ENCODE measurements at places on chromosomes 11 and 22.

DNA sequence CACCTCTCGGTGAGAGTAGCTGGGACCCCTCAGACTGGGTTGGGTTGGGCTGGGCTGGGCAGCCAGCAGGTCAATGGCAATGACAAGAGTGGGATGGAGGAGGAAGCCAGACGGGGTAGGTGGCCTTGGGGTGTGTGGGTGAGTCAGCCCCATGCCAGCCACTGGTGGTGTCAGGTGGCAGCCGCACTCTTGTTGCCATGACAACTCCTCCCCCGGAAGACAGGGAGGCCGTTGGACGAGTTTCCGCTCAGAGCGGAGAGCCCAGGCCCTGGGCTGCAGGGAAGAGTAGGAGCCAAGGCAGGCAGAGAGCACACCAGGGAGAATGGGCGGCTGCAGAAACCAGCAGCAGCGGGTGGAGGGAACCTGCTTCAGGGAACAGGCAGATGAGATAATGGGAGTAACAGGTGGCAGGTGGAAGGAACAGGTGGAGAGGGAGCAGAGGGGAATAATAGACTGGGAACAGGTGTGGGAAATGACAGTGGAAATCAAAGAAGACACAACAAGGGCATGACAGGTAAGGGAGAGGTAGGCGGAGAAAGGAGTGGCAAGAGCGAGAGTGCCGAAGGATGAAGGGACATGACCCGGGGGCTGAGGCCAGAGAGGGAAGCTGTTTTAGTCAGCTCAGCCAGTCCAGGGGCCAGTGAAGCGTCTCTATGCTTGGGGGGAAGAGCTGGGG lies 8.7 kb downstream of the SPTBN2 start:
- H3K4me1 ChIP-seq: peaks cover 31% of the 10 kb centered on the region
- no peaks in the 10 kb centered on the region for H3K27me3 ChIP-seq
- peak; percentile 8 for DNase-seq
- no peak overlapping the region for H3K4me3 ChIP-seq
- no peak overlapping the region for H3K27ac ChIP-seq

DNA sequence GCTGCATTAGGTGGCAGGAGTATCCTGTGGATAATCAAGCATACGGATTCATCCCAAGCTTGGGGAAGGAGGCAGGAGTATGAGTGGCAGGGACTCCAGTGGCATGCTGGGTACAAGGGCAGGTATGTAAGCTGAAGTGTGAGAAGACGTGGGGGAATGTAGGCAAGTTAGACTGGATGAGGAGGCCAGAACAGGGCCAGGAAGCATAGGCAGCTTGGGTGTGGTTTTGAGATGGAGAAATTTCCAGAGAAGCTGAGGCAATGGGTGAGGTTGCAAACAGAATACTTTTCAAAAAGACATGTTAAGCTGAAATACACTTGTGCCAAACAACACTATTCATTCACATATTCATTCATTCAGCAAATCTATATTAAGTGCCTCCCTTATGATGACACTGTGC lies 43.1 kb upstream of the AMOTL1 start:
- no peak for DNase-seq
- H3K27ac ChIP-seq: no peak overlapping the region
- no peaks in the 10 kb centered on the region for H3K4me1 ChIP-seq
- H3K36me3 ChIP-seq: no peaks in the 10 kb centered on the region
- H3K27me3 ChIP-seq: no peaks in the 10 kb centered on the region

DNA sequence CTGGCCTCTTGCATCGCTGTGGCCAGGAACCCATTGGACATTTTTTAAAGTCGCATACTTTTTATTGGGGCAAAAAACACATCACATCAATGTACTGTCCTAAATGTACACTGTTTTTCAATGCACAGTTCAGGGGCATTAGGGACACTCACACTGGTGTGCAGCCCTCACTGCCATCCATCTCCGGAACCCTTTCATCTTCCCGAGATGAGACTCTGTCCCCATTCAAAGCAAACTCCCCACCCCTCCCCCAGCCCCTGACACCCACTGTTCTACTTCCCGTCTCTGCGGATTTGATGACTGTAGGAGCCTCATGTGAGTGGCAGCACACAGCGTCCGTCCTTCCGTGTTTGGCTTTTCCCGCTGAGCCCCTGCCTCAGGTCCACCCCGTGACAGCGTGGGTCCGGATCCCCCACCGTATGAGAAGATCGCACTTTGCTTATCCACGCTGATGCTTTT lies 41.8 kb upstream of the TH start:
- no peak overlapping the region for H3K4me3 ChIP-seq
- H3K27me3 ChIP-seq: no peaks in the 10 kb centered on the region
- H3K4me1 ChIP-seq: peaks cover 5% of the 10 kb centered on the region

DNA sequence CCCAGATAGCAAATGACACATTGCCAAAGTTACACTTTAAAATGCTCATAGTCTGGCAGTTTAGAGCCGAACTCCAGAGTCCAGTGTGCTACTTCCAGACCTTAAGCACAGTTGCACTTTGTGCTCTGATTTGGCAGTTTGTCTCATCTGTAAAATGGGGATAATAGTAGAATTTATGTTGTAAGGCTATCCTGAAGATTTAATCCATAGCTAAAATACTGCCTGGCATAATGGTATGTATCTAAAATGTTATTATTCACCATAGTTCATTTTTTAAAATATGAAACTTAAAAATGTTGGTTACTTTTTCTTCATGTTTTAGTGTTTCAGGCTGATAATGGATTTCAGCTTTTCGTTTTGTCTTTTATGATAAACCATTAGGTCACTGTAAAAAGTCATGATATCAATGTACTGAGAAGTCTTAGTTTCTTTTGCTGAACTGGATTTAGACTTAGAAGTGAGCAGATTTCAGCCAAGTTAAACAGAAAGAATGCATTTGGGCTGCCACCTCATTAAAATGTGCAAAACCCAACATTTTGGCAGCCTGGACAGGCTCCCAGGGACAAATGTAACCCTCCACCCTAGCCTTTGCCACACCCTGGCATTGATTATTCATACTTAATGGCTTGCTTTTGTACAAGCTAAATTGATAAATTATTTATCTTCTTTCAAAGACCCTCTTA lies 933 bp downstream of the OLFML1 start:
- no peaks in the 10 kb centered on the region for H3K27me3 ChIP-seq
- DNase-seq: no peak
- no peak overlapping the region for H3K4me3 ChIP-seq
- H3K36me3 ChIP-seq: no peaks in the 10 kb centered on the region
- H3K27ac ChIP-seq: no peak overlapping the region

DNA sequence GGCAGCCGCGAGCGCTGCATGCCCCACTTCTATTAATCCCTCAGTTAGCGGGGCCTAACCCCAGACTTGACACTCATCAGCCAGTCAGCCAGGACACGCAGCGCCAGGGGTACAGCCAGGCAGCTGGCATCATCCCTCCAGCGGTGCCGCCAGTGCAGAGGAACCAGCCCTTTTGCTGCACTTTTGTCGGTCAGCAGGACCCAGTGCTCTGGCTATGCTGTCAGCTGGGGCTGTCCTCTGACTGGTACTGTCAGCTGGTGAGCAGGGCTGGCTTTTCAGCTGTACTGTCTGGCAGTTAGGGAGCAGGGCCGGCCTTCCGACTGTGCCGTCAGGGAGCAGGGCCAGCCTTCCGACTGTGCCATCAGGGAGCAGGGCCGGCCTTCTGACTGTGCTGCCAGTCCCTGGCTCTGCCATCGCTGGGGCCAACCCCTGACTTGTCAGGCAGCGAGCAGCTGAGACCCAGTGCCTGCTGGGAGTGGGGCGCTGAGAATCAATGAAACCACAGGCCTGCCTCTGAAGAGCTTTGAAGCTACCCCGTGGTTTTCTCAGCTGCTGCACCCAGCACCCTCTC lies 115.4 kb downstream of the KIAA1671 start:
- H3K4me1 ChIP-seq: peaks cover 29% of the 10 kb centered on the region
- no peaks in the 10 kb centered on the region for H3K36me3 ChIP-seq
- no peak for DNase-seq
- H3K27me3 ChIP-seq: no peaks in the 10 kb centered on the region
- no peak overlapping the region for H3K4me3 ChIP-seq
- no peak overlapping the region for H3K27ac ChIP-seq

DNA sequence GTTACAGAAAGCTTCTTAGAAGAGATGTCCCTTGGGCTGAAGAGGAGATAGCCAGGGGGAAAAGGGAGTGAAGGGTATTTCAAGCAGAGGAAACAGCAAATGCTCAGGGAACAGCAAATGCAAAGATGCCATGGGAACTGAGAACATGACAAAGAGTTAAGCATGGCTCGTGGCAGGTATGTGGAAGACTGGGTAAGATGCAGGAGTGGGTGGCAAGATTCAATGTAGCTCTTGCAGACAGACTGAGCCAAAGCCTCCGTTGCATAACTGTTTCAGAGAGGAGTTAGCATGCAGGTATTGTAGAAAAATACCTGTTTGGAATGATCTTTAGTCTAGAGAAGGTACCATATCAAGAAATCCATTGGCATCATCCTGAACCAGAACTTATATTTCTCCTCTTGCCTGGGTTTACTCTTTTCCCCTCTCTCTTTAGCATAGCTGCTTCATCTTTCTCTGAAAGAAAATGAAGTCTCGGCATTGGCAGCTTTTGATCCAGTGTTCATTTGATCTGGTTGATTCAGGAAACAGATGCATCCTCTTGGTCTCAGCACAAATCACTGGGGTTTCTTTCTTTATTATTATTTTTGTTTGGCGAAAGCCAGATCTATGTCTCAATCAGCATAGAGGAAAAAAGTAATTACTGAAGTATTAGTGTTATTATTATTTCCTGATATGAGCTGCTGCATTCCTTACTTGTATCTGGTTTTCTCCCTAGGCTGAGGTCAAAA lies 41.7 kb upstream of the NUP160 start:
- no peaks in the 10 kb centered on the region for H3K36me3 ChIP-seq
- DNase-seq: no peak
- no peaks in the 10 kb centered on the region for H3K27me3 ChIP-seq
- H3K4me3 ChIP-seq: no peak overlapping the region
